ENCODE measurements at places on chromosomes 5 and 9.

GRCh38 chr5:124160265-124160664, 586.2 kb downstream of the ZNF608 start:
- DNase-seq, result no peak

- DNase-seq, result no peak
Measured at GRCh38 chr9:137772281-137772873, 105.2 kb upstream of the CACNA1B start.

DNA sequence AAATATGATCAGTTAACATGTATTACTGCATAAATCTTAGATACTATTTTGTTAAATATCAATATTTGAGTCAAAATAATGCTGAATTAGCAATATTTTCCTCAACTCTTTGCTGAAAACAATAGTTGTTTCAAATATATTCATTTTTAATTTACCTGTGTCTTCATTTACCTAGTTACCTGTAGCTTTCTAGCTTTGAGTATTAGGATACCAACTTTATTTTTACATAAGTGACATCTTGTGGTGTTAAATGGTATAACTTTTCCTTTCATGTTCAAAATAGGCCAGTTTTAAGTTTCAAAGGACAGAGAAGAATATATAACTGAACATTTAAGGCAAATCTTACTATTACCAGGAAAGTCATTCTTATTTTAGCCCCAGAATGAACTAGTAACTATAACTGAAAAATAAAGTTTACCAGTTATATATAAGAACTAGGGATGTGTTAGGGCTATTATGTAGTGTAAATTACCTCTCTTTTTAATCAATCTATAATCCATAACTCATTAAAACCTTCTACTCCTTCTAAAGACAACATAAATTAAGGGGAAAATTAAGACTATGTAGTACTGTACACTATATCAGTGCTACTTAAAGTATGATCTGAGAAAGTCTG, 25.3 kb downstream of the AP3B1 start:
- peak; percentile 20 for DNase-seq

GRCh38 chr9:133443248-133443647, 16.5 kb upstream of the CACFD1 start:
- no peak for DNase-seq

DNA sequence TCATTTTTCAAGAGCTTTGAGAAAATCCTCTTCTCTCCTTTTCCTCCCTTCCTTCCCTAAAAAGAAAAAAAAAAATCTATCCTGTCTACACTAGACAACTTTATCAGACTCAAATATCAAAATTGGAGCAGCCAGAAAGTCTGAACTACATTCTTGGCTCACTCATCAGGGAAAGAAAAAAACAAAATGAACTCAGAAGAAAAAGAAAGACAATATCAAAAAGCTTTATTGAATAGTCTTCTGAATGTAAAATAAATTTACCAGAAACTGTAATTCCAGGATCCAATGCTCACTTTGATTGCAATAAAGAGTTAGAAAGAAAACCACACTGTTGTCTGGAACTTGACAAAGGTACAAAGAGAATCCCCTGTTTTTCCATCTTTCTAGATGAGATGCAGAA, 507.2 kb upstream of the MPDZ start:
- no peak for DNase-seq

GRCh38 chr5:128408622-128409021, 129.4 kb downstream of the FBN2 start:
- no peak for DNase-seq

- DNase-seq, result no peak
Measured at GRCh38 chr5:168207450-168208029, 83.9 kb upstream of the WWC1 start.

- peak; percentile 27 for DNase-seq
Measured at GRCh38 chr9:88106492-88106891, 31.8 kb downstream of the SPATA31C2 start.

- DNase-seq, result no peak
Measured at GRCh38 chr9:89868100-89868499, 263.3 kb downstream of the GADD45G start.

GRCh38 chr5:17282283-17283120, 65.1 kb downstream of the BASP1 start:
- no peak for DNase-seq

- DNase-seq, result no peak
Measured at GRCh38 chr5:137264573-137264972, 234.6 kb downstream of the SPOCK1 start.

DNA sequence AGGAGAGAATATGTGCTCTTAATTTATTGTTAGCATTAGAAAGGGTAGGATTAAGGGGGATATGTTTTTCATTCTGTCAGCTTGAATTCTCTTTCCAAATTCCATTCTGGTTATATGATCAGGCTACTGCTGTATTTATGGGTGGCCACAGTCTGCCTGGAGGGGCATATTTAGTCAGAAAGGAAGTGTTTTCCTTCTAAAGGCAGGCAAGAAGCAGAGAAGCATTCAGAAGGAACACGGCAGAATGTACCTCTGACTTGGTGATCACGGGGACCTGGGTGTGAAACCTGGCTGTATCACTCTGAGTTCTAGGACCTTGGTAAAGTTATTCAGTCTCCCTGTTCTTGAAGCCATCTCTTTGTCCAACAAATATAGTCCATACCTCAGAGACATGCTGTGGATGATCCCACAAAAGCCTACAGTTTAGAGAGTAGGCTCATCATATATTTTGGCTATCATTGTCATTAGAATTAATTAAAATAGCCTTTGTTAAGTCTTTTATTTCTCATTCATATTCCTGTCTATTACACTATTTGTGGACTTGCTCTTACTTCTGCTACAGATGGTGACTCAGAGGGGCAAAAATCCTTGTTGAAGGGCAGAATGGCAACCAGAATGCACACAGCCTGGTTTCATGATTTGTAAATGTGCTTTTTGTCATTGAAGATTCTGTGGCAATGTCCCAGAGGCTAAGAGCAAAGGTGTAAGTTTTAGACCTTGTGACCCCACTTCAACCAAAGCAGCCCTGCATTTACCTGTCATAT, 2.7 kb downstream of the TNC start:
- DNase-seq, result no peak

GRCh38 chr9:87441251-87441650, 56.4 kb upstream of the DAPK1 start:
- no peak for DNase-seq

DNA sequence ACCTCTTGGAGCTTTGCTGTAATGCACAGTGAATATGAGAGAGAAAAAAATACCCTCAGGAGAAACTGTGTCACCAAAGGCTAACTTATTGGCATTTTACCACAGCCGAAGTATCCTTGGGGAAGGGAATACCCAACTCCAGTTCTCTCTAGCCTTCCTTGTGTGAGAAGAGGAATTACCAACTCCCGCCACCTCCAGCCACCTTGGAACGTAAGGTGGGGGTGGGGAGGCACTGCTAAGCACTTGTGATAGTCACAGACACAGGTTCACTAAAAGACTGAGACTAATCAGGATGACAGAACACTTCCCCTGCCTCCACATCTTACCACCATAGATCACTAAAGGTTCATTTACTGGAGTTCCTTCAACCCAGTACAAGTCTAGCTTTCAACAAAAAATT, 102.0 kb upstream of the ADAMTS19 start:
- no peak for DNase-seq

- DNase-seq, result no peak
Measured at GRCh38 chr9:130779153-130779855, 55.8 kb upstream of the ABL1 start.

DNA sequence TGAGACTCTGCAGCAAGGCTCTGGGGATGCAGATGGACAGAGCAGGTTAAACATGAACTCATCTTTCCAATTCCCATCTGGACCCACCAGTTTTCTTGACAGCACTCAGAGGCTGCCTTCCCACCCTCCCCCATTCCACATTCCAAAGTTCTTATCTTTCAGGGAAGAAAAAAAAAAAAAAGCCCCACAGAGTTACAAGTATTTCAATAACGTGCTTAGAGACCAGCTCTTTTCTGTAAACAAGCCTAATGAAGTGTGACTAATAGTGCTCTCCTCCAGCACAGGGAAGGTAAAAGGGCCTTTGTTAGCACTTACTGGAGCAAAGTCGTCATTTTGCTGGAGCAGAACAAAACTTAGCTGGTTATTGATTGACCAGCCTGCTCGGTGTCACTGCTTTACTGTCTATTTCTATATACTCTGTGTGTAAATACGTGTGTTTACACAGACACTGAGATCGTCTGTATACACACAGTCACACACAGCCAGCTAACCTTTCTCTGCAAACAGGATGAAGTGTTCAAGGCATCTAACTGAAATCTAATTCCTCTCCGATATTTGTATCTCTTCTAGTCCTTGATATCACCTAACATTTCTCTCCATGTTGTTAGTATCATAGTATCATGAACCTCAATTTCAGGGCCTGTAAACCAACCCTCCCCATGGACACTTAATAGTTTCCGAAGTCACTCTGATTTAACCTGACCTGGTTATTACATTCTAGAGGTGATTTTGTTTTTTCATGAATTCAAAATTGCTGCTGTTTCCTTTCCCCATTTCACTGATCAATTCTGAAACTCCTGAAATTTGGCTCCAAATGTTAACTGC, 84.9 kb downstream of the ZNF608 start:
- DNase-seq, result peak; percentile 86

DNA sequence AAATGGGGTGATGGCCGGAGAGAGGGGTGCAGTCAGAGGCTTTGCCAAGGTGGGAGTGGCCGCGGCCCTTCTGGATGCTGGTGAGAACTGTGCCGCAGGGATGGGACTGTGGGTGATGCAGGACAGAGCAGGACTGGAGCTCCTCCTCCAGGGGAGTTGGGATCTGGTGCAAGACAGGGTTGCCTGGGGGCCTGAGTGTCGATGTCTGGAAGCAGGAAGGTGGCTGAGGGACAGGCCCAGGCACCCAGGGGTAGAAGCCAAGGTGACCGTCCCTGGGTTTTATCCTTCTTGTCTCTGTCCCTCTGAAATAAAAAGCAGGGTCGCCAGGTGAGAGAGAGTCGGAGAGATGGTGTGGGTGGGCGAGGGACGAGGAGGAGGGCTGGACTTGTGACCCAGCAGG, 89.1 kb upstream of the IER5L start:
- DNase-seq, result no peak

DNA sequence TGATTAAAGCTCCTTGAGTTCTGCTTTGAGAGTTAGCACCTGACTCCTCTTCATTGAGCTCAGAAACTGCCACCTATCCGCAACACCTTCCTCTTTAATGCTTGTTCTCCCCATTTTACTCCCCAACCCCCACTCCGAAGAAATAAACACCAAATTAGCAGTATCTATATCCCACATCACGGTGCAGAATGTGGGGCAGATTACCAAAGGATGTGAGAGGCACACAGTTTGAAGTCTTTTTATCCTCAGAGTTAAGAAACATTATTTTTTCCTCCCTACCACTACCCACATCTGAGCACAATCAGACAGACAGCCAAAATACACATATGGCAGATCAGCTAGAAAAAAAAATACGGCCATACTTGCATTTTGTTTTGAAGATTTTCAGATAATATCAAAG, 26.1 kb upstream of the IL7R start:
- no peak for DNase-seq

DNA sequence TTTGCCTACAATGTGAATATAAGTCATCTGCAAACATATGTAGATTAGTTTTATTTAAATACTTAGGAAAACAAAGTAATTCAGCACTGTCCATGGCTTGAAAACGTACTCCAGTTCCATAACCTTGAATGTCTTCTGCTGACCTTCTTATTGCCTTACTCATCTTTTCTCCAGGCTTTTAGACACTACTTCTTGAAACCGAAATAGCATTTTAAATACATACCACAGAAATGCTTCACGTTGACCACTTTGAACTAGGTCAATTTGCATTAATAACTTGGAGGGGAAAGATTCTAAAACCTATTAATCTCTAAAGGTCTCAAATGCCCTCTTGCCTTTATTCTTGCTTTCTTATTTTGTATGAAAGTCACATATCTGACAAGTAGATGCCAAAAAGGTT, 995.4 kb upstream of the ACO1 start:
- no peak for DNase-seq

DNA sequence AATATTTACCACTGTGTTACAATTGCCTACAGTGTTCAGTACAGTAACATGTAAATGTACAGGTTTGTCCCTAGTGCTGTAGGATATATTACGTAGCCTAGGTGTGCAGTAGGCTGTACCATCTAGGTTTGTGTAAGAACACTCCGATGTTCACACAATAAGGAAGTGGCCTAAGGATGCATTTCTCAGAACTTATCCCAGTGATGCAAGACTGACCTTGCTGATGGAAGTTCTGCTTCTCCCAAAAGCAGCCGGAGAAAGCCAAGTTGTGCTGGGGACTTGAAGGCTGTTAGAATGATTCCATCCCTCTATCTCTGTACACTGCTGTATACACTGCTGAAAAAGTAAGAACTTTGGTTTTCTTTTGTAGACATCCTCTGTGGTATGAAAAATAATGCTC, 21.6 kb downstream of the NEUROG1 start:
- DNase-seq, result no peak

DNA sequence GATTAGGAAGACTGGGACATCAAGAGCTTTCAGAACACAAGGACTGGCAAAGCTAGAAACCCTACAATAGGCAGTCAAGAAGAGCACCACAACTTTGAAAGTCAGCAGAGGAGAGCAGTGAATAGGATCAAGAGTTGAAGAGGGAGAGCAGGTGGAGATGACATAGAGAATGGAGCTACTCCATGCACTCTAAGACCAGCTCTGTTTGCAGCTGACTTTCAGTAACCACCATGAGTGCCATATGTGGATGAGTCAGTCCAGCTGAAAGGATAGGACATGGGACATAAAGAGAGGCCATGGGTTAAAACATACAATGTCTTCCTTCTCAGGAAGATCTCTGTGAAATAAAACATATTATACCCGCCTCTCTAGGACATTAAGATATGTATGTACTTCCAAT, 289.1 kb upstream of the KLF4 start:
- DNase-seq, result no peak

DNA sequence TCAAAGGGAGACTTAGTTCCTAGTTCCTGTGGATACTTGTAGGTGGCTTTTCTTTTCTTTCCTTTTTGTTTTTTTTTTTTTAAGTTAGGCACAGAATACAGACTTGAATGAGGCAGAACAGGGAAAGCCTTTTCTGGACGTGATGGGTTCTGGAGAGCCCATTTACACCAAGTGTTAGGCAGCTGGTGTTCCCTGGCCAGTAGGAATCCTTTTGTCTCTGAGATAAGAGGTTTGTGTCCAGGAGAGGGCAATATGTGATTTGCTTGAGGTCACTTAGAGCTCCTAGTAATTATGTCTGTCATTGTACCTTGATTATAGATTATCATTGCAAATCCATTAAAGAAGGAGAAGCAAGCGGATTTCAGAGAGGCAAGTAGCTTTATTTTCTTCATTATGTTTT, 9.1 kb downstream of the MEGF10 start:
- DNase-seq, result no peak

DNA sequence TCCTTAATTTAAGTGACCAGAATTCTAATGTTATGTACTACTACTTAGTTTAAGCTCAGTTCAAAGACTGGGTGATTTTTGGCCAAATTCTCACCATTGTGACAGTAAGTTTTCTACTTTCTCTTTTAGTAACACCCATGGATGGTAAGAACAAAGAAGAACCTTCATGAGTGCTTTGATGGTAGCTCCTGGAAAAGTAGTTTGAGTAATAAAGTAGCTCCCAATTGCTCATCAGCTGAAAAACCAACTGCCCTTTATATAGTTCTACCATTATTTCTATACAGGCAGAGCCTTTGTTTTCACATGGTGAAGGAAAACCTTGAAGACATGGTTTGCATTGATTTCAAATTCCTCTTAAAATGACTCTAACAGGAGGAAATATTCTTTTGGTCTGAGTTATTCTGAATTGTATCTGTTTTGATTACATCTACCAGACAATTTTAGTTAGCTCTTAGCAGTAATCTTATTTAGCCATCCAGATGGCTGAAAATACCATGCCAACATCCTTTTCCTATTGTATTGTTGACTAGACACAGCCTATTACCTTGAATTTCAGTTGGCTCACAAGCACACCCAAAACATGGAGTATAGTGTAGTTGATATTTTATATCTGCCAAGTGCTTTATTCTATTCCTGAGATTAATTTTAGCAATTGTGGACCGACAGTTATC, 23.7 kb upstream of the STARD4 start:
- no peak for DNase-seq
